ENCODE measurements at places on chromosomes 11 and 22. TPM values are rescaled to one million over a fixed set of nuclear protein-coding genes. Genes with fewer than 3 reads are reported as not detected.

DNA sequence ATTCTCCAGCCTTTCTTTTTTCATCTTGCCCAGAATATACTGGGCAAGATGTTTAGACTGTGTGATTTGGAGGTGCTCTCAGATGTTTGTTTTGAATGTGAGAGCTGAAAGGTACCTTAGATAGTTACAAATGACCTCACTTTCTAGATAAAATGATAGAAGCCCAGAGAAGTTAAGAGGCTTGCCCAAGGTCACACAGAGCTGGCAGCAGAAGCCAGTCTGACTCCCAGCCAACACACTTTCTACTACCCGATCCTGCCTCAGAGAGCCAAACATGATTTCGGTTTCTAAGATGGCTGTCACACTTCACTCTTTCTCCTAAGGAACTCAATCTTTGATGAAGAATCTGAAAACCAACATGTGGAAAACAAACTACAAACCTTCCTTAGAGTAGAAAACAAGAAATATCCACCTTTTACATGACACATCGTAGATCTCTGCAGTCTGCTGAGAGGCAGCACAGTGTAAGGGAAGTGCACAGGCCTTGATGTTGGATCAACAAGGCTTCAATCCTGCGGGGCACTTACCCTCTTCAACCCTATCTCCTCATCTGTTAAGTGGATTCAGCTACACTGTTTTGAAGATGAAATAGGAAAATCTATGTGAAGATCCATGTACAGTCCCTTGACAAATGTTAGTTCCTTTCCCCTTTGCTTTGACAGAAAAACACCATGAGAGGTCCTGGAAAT lies 58.6 kb downstream of the SYTL2 start:
- no peaks in the 10 kb centered on the region for H3K27me3 ChIP-seq
- peaks cover 10% of the 10 kb centered on the region for H3K4me1 ChIP-seq
- no peak for DNase-seq
- no peak overlapping the region for H3K4me3 ChIP-seq
- no peak overlapping the region for H3K27ac ChIP-seq

GRCh38 chr11:78351979-78352841 lies 65.4 kb downstream of the GAB2 start:
- peaks cover 3% of the 10 kb centered on the region for H3K36me3 ChIP-seq
- H3K27me3 ChIP-seq, result no peaks in the 10 kb centered on the region
- no peak overlapping the region for H3K4me3 ChIP-seq
- DNase-seq, result no peak

Gene RFPL3
- not detected for total RNA-seq

Gene NXPE2
- not detected for total RNA-seq

Gene APOL1
- total RNA-seq, result 16.2 TPM

- peaks cover 30% of the 10 kb centered on the region for H3K27me3 ChIP-seq
- no peak for DNase-seq
- no peak overlapping the region for H3K4me3 ChIP-seq
- H3K4me1 ChIP-seq, result no peaks in the 10 kb centered on the region
- H3K36me3 ChIP-seq, result no peaks in the 10 kb centered on the region
- no peak overlapping the region for H3K27ac ChIP-seq
Measured at GRCh38 chr22:44594951-44595350, 96.9 kb upstream of the RTL6 start.

DNA sequence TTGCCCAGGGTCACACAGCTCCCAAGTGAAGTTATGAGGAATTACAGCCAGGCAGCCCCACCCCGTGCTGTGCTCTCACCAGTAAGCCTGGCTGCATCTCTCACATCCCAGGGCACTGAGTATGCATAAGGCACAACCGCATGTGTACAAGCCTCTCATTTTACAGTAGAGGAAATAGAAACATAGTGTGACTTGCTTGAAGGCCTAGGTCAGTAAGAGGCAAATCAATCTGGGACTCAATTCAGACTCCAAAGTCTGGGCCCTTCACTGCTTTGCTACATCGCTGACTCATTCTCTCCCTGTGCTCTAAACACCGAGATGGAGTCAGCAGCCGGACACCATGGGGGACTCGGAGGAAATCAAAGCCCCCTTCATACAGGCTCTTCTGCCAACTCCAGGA lies 7.9 kb downstream of the ABTB2 start:
- no peak overlapping the region for H3K27ac ChIP-seq
- no peak overlapping the region for H3K4me3 ChIP-seq
- H3K4me1 ChIP-seq, result peaks cover 12% of the 10 kb centered on the region
- no peak for DNase-seq
- H3K36me3 ChIP-seq, result no peaks in the 10 kb centered on the region
- H3K27me3 ChIP-seq, result peaks cover 20% of the 10 kb centered on the region

- H3K27me3 ChIP-seq, result no peaks in the 10 kb centered on the region
- peak overlapping the region; percentile 89 for H3K27ac ChIP-seq
- H3K36me3 ChIP-seq, result no peaks in the 10 kb centered on the region
- peaks cover 54% of the 10 kb centered on the region for H3K4me1 ChIP-seq
- peak; percentile 89 for DNase-seq
Measured at GRCh38 chr11:94926698-94927237, 46.6 kb downstream of the CWC15 start.

GRCh38 chr11:88469561-88470225 lies 132.2 kb upstream of the CTSC start:
- no peak overlapping the region for H3K27ac ChIP-seq
- no peaks in the 10 kb centered on the region for H3K36me3 ChIP-seq
- no peaks in the 10 kb centered on the region for H3K4me1 ChIP-seq

Gene MS4A3
- not detected for total RNA-seq

Gene OMP
- total RNA-seq, result not detected

- H3K4me1 ChIP-seq, result peaks cover 20% of the 10 kb centered on the region
- H3K27ac ChIP-seq, result no peak overlapping the region
- no peaks in the 10 kb centered on the region for H3K27me3 ChIP-seq
- DNase-seq, result no peak
- H3K36me3 ChIP-seq, result peaks cover 40% of the 10 kb centered on the region
Measured at GRCh38 chr11:7609015-7609414, 64.3 kb downstream of the CYB5R2 start.

DNA sequence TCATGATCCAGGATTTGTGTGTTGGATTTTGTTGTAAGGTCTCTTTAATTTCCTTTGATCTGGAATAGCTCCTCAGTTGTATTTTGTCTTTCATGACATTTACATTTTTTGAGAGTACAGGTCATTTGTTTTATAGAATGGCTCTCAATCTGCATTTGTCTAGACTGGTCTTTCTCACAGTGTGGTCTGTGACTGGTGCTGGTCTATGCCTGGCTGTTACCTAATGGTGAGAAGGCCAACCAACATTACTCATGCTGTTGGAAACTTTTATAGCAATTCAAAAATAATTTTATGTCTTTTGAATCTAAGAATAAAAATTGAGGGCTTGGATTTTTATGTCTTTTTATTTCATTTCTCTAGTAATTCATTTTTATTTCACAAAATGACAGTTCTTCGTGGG lies 3.9 kb upstream of the NCR3LG1 start:
- DNase-seq, result no peak
- H3K27me3 ChIP-seq, result no peaks in the 10 kb centered on the region
- no peaks in the 10 kb centered on the region for H3K36me3 ChIP-seq
- H3K27ac ChIP-seq, result no peak overlapping the region
- peaks cover 14% of the 10 kb centered on the region for H3K4me1 ChIP-seq

DNA sequence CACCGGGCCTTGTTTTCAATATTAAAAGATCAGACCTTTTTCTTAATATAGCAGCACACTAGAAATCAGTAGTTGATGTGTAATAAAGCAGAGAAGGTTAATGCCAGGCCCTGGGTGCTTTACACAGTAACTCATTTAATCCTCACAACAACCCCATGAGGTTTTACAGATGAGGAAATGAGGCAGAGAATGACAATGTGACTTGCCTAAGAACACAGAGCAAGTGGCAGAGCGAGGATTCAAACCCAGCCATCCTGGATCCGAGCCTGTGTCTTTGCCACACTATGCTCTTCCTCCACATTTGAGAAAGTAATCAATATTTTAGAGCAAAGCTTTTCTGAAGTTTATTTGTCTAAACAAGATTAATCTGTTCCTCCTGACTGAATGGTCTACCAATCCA lies 7.2 kb downstream of the JAML start:
- no peak overlapping the region for H3K4me3 ChIP-seq
- no peaks in the 10 kb centered on the region for H3K36me3 ChIP-seq
- no peak overlapping the region for H3K27ac ChIP-seq
- DNase-seq, result no peak
- peaks cover 51% of the 10 kb centered on the region for H3K27me3 ChIP-seq

DNA sequence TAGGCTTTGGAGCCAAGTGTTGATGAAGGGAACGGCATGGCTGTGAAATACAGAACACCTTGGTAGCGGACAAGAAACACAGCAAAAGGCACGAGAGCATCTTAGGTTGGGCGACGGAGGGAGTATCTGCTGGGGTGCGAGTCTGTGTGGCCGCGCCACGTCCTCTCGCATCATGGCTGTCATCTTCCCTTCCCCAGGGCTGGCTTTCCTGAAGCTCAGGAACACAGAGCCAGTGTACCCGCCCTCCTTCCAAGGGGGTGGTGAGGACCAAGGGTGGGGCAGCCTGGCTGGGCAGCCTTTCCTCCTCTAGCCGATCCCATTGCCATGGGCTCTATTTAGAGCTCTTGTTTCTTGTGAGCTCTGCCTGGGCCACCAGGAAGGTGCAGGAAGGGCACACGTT lies 154.4 kb downstream of the FEZ1 start:
- no peak overlapping the region for H3K4me3 ChIP-seq
- no peak for DNase-seq
- H3K27me3 ChIP-seq, result no peaks in the 10 kb centered on the region
- peaks cover 29% of the 10 kb centered on the region for H3K36me3 ChIP-seq
- H3K4me1 ChIP-seq, result peaks cover 73% of the 10 kb centered on the region
- no peak overlapping the region for H3K27ac ChIP-seq

GRCh38 chr11:7578276-7578955 lies 64.6 kb downstream of the PPFIBP2 start:
- no peak for DNase-seq
- H3K27me3 ChIP-seq, result no peaks in the 10 kb centered on the region
- H3K27ac ChIP-seq, result peak overlapping the region; percentile 96
- H3K4me3 ChIP-seq, result peak overlapping the region; percentile 83
- peaks cover 93% of the 10 kb centered on the region for H3K4me1 ChIP-seq
- peaks cover 7% of the 10 kb centered on the region for H3K36me3 ChIP-seq

DNA sequence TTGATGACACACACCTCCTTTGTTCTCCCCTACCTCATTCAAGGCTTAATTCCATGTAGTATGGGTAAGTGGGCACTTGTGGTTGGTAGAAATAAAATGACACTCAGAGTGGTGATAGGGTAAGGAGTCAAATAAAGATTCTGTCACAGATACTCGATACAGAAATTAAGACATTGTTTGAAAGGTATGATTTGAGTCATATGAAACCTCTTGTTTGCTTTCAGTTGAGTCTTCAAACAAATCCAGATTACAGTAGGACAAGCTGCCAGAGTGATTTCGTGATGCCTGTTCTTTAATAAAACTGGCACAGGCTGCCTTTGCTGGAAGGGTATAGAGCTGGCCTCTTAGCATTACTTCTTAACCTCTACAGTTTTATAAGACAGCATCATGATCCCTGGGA lies 182.4 kb downstream of the SPON1 start:
- DNase-seq, result no peak
- H3K36me3 ChIP-seq, result no peaks in the 10 kb centered on the region
- H3K27ac ChIP-seq, result no peak overlapping the region
- no peak overlapping the region for H3K4me3 ChIP-seq
- no peaks in the 10 kb centered on the region for H3K4me1 ChIP-seq

- H3K27me3 ChIP-seq, result no peaks in the 10 kb centered on the region
- no peak overlapping the region for H3K27ac ChIP-seq
Measured at GRCh38 chr11:3667149-3668035, 3.8 kb downstream of the CHRNA10 start.

Gene CDC42BPG
- 0.68 TPM for total RNA-seq

Gene POGLUT3
- total RNA-seq, result 50.7 TPM

Gene TSKU
- 84.1 TPM for total RNA-seq

- H3K27me3 ChIP-seq, result no peaks in the 10 kb centered on the region
- no peak overlapping the region for H3K4me3 ChIP-seq
- H3K4me1 ChIP-seq, result no peaks in the 10 kb centered on the region
- H3K27ac ChIP-seq, result no peak overlapping the region
Measured at GRCh38 chr22:34526681-34527080, 539.3 kb upstream of the ISX start.

GRCh38 chr11:16982256-16982671 lies 31.9 kb downstream of the PLEKHA7 start:
- no peaks in the 10 kb centered on the region for H3K36me3 ChIP-seq
- peaks cover 76% of the 10 kb centered on the region for H3K4me1 ChIP-seq

GRCh38 chr11:23730307-23730998 lies 766.4 kb upstream of the LUZP2 start:
- H3K4me1 ChIP-seq, result peaks cover 30% of the 10 kb centered on the region
- H3K27ac ChIP-seq, result no peak overlapping the region
- DNase-seq, result no peak
- H3K4me3 ChIP-seq, result no peak overlapping the region
- no peaks in the 10 kb centered on the region for H3K36me3 ChIP-seq

- no peak overlapping the region for H3K27ac ChIP-seq
- no peaks in the 10 kb centered on the region for H3K27me3 ChIP-seq
- no peaks in the 10 kb centered on the region for H3K36me3 ChIP-seq
- DNase-seq, result no peak
- no peak overlapping the region for H3K4me3 ChIP-seq
Measured at GRCh38 chr22:49934160-49934890, 15.9 kb downstream of the CRELD2 start.

Gene MB
- not detected for total RNA-seq

Gene GUCY1A2
- total RNA-seq, result 0.78 TPM

GRCh38 chr11:79393362-79394043 lies 47.3 kb downstream of the TENM4 start:
- no peak for DNase-seq
- no peak overlapping the region for H3K4me3 ChIP-seq
- no peaks in the 10 kb centered on the region for H3K36me3 ChIP-seq
- no peaks in the 10 kb centered on the region for H3K27me3 ChIP-seq
- H3K27ac ChIP-seq, result no peak overlapping the region

GRCh38 chr11:12019337-12019736 lies 10.9 kb upstream of the DKK3 start:
- H3K27ac ChIP-seq, result no peak overlapping the region
- DNase-seq, result no peak
- H3K27me3 ChIP-seq, result no peaks in the 10 kb centered on the region
- peaks cover 4% of the 10 kb centered on the region for H3K36me3 ChIP-seq
- peaks cover 28% of the 10 kb centered on the region for H3K4me1 ChIP-seq

GRCh38 chr11:73795925-73796632 lies 8.4 kb downstream of the MRPL48 start:
- peaks cover 3% of the 10 kb centered on the region for H3K4me1 ChIP-seq
- no peak for DNase-seq
- no peaks in the 10 kb centered on the region for H3K27me3 ChIP-seq
- no peak overlapping the region for H3K4me3 ChIP-seq
- H3K27ac ChIP-seq, result no peak overlapping the region
- peaks cover 6% of the 10 kb centered on the region for H3K36me3 ChIP-seq

All from osteocyte (in vitro differentiated cells).